ENCODE measurements at places on chromosomes 16 and 17. TPM values are rescaled to one million over a fixed set of nuclear protein-coding genes. Genes with fewer than 3 reads are reported as not detected.

TAF15 gene
- 55.9 TPM for total RNA-seq

ZNF423 gene
- 10.0 TPM for total RNA-seq

NKD1 gene
- 1.2 TPM for total RNA-seq

BAIAP2 gene
- 38.4 TPM for total RNA-seq

TPSD1 gene
- total RNA-seq, result 0.33 TPM

GRCh38 chr17:36979565-36979941 is 30.8 kb downstream of the AATF start:
- H3K36me3 ChIP-seq, result no peaks in the 10 kb centered on the region
- H3K27ac ChIP-seq, result no peak overlapping the region
- H3K27me3 ChIP-seq, result no peaks in the 10 kb centered on the region
- H3K4me1 ChIP-seq, result no peaks in the 10 kb centered on the region
- H3K4me3 ChIP-seq, result no peak overlapping the region

DNA sequence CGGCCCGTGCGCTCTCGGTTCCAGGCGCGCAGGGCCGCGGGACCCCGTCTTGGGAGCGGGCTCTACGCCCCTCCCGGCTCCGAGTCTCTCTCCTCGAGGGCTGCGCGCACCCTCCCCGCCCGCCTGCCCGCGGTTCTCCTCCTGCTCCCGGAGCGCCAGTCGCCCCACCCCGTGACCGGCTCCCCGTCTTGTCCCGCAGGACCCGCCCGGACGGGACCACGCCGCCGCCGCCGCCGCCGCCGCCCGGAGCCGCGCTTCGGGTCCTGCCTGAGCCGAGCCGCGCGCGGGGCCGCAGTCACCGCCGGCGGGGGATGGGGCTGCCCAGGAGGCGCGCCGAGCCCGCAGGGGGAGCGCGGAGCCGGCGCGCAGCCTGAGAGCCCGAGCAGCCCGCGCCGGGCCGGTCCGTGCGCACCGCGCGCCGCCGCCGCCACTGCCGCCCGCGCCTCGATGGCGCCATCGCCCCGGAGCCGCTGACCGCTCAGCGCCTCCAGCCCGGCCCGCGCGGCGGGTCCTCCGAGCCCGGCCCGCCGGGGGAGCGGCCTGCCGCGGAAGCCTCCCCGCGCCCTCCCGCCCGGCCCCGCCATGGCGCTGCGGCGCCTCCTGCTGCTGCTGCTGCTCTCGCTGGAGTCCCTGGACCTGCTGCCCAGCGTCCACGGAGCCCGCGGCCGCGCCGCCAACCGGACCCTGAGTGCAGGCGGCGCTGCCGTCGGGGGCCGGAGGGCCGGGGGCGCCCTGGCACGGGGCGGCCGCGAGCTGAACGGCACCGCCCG is at the start of gene SHISA6:
SHISA6 (plus strand) TSS at position 373 of the 770 bp plus-strand sequence.
- peak within 1 kb of the TSS; percentile 13 for H3K4me3 ChIP-seq
- peak; percentile 36 for DNase-seq
- H3K4me1 ChIP-seq, result peaks cover 9% of the 10 kb centered on the region

DNA sequence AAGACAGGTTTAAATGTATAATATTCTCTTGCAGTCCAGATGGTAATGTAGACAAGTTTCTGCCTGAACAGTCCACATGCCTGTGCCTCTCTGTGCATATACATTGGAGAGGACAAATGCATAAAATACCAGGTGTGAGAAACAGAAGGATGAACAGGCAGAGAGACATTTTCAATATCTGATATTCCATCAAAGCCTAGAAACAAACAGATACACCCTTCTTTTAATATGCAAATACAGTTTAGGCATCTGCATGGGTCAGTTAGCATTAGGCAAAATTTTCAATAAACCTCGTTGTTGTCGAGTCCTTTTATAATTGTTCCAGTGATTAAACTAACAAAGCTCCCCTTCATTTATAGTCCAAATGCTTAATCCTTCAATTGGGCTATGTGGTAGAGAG is 897 bp downstream of the OMG start:
- H3K4me3 ChIP-seq, result no peak overlapping the region
- DNase-seq, result no peak
- H3K27ac ChIP-seq, result no peak overlapping the region
- no peaks in the 10 kb centered on the region for H3K4me1 ChIP-seq

DNA sequence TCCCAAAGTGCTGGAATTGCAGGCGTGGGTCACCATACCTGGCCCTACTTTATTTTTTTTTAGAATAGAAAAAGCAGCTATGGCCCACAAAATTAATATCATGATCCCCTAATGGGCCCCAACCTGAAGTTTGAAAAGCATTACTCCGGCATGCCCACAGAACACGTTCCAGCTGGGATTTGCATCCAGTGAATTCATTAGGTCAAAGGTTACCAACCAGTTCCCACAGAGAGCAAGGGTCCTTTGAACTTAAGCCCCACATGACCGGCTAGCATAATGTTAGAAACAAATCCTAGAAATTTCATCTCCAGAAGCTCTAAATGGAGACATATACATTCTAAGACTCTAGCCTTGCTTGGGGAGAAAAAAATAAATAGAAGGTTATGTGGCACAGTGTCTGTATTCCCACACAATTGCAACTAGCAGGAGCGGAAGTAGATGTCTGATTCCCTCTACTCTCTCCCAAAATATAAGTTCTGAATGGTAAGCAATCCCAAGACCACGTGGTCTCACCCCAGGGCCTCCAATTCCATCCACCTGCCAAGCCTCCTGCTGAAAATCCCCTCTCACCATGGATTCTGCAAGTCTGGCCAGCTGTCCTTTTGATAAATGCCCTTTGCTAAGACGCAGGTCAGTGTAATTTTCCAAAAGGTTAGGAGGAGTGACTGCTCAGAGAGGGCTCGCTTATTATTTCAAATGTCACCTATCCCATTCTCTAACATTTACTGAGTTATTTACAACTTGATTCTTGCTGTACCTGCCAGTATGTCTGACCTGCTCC is 395.8 kb downstream of the NPIPA8 start:
- no peaks in the 10 kb centered on the region for H3K36me3 ChIP-seq
- no peak overlapping the region for H3K4me3 ChIP-seq
- no peak overlapping the region for H3K27ac ChIP-seq
- no peaks in the 10 kb centered on the region for H3K27me3 ChIP-seq

- DNase-seq, result no peak
- H3K4me3 ChIP-seq, result no peak overlapping the region
- no peak overlapping the region for H3K27ac ChIP-seq
- no peaks in the 10 kb centered on the region for H3K36me3 ChIP-seq
- H3K4me1 ChIP-seq, result no peaks in the 10 kb centered on the region
- no peaks in the 10 kb centered on the region for H3K27me3 ChIP-seq
Observed at GRCh38 chr17:34312080-34312479, 7.2 kb upstream of the CCL8 start.

- no peaks in the 10 kb centered on the region for H3K36me3 ChIP-seq
- no peaks in the 10 kb centered on the region for H3K4me1 ChIP-seq
- no peak for DNase-seq
- H3K27ac ChIP-seq, result no peak overlapping the region
- H3K4me3 ChIP-seq, result no peak overlapping the region
- no peaks in the 10 kb centered on the region for H3K27me3 ChIP-seq
Observed at GRCh38 chr17:6862825-6863224, 31.3 kb upstream of the TEKT1 start.

GRCh38 chr17:62696256-62696655 is 68.8 kb downstream of the MRC2 start:
- no peak overlapping the region for H3K4me3 ChIP-seq
- H3K27me3 ChIP-seq, result no peaks in the 10 kb centered on the region
- DNase-seq, result no peak
- H3K36me3 ChIP-seq, result no peaks in the 10 kb centered on the region
- H3K27ac ChIP-seq, result no peak overlapping the region
- no peaks in the 10 kb centered on the region for H3K4me1 ChIP-seq

DNA sequence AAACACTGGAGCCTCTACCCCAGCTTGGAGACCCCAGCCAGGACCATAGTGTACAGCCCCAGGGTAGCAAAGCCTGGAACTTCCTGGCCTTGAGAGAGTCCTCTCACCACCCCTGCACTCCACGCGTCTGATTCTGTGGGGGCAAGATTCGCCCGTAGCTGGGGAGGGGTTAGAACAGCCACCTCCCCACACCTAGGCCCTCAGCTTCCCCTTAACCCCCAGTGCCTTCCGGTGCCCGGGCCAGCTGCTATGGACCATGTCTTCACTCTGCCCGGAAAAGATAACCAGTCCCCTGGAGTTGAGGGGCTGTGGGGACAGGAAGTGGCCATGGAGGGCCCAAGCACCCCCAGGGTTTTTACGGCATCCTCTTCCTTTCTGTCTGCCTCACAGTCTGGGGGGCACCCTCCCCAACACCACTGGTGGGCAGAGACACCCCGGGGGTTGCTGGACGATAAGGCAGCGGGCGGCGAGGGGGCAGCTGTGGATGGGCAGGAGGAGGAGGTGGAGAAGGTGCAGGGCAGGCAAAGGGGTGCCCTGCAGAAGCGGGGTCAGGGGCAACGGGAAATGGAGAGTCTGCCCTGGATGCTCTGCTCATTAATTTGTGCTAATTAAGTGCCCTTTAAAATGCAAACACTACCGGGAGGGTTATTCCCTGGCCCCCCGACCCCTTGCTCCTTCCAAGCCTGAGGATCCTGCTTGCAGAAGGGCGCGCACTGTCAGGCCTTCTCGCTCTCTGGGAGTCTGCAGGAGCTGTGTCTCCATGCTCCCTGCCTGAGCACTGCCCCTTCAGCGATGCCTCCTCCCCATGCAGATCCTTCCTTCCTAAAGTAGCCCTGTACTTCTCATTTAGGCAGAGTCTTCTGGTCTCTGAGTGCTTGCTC is 2.4 kb downstream of the PRSS27 start:
- no peaks in the 10 kb centered on the region for H3K27me3 ChIP-seq
- H3K4me3 ChIP-seq, result no peak overlapping the region
- H3K36me3 ChIP-seq, result no peaks in the 10 kb centered on the region
- H3K27ac ChIP-seq, result no peak overlapping the region
- peaks cover 4% of the 10 kb centered on the region for H3K4me1 ChIP-seq

GRCh38 chr17:77569846-77570564 is 388.5 kb upstream of the TNRC6C start:
- H3K27ac ChIP-seq, result no peak overlapping the region
- DNase-seq, result no peak
- no peaks in the 10 kb centered on the region for H3K36me3 ChIP-seq
- peaks cover 7% of the 10 kb centered on the region for H3K4me1 ChIP-seq

GRCh38 chr17:50221266-50221863 is 19.9 kb upstream of the COL1A1 start:
- peak overlapping the region; percentile 22 for H3K27ac ChIP-seq
- DNase-seq, result peak; percentile 26
- H3K4me1 ChIP-seq, result peaks cover 21% of the 10 kb centered on the region

- H3K36me3 ChIP-seq, result peaks cover 9% of the 10 kb centered on the region
- peak overlapping the region; percentile 64 for H3K27ac ChIP-seq
- H3K4me1 ChIP-seq, result peaks cover 16% of the 10 kb centered on the region
- no peak for DNase-seq
- H3K4me3 ChIP-seq, result no peak overlapping the region
Observed at GRCh38 chr16:11005611-11005975, 61.2 kb downstream of the CLEC16A start.

GRCh38 chr16:69918241-69918640 is 32.9 kb upstream of the CLEC18A start:
- H3K4me1 ChIP-seq, result peaks cover 25% of the 10 kb centered on the region
- no peak overlapping the region for H3K4me3 ChIP-seq
- H3K27ac ChIP-seq, result peak overlapping the region; percentile 98
- no peaks in the 10 kb centered on the region for H3K36me3 ChIP-seq
- DNase-seq, result no peak

DNA sequence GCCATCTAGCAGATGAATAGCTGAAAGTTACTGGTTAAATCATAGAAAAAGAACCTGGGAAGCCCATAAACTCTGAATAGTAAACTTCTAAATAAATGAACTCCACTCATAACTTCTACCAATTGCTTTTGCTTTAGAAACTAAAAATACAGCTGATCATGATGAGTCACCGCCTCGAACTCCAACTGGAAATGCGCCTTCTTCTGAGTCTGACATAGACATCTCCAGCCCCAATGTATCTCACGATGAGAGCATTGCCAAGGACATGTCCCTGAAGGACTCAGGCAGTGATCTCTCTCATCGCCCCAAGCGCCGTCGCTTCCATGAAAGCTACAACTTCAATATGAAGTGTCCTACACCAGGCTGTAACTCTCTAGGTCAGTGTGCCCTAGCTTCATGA is 9.7 kb downstream of the KAT7 start:
- no peaks in the 10 kb centered on the region for H3K27me3 ChIP-seq
- H3K4me1 ChIP-seq, result peaks cover 47% of the 10 kb centered on the region
- no peak for DNase-seq
- peaks cover 39% of the 10 kb centered on the region for H3K36me3 ChIP-seq
